ENCODE measurements at places on chromosomes 5 and 9.

DNA sequence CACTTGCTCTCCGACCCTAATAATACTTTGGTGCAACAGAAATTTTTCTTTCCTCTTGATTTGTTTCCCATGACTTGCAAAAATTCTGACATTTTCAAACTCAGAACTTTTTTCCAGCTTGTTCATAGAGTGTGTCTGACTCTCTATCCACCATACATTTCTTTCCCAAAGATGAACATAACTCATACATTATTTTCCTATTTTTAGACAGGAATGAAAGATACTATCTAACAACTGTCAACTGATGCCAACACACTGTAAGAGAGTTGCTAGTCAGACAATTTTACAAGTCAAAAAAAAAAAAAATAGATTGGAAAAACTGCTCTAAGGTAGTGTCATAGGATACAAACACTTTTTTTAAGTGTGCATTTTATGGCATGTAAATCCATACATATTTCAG lies 1001.0 kb upstream of the WWC1 start:
- no peak for DNase-seq

DNA sequence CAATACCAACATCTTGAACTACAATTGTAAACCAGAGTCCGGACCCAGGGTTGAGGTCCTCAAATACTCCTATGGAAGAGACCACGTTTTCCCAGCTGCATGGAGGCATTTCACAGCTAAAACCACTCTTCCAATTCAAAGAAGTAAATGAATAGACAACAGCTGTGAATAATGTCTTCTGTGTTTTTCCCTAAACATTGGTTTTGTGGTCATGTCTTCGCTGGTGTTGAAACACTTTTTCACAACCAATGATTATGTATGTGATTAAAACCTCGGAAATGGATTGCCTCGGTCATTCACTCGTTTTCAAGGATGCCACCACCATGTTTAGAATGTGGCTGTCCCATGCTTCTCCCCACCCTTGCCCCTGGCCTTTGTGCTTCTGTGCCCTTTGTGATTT lies 9.4 kb upstream of the TENT4A start:
- DNase-seq, result no peak

- no peak for DNase-seq
These were observed 114.5 kb upstream of the SLC1A3 start for GRCh38 chr5:36491856-36492255.

GRCh38 chr9:4415281-4415680 lies 75.0 kb upstream of the SLC1A1 start:
- no peak for DNase-seq

GRCh38 chr5:428219-428618 lies 14.8 kb upstream of the EXOC3 start:
- no peak for DNase-seq

- DNase-seq, result no peak
These were observed 88.0 kb downstream of the INIP start for GRCh38 chr9:112629671-112630485.

- DNase-seq, result no peak
These were observed 35.2 kb downstream of the DBH start for GRCh38 chr9:133671371-133671770.

DNA sequence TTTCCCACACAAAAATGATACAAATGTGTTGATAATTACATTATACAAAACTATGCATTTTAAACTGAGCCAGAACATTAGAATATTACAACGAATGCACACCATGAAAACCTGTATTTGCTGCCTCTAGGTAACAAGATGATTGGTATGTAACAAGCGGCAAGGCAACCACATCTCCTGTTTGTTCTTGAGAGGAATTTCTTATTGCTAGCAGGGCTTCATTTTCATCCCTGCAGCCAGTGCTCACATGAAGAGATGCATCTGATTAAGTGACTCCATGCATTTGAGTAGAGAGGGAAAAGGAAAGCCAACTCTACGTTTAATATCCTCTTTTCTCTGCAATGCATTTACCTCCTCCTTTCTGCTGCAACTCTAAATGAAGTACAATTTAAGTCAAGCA lies 36.6 kb downstream of the FRMD3 start:
- DNase-seq, result no peak

- no peak for DNase-seq
These were observed 39.2 kb upstream of the RAB3C start for GRCh38 chr5:58543723-58544122.

DNA sequence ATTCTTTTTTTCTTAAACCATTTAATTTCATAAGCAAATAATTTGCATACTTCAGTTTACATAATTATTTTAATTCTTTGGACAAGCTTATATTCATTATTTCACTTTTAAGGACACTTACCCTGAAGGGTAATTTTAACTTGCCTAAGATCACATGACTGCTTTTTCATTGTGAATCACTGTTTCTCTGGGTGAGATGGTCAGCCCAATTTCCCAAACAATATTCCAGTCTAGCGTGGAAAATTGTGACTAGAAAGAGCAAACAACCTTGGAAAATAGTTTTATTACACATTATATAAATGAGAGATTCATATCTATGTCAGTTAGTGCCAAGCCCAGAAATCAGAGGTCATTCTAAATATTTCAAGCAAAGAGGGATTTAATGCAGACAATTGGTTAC lies 21.4 kb upstream of the JAKMIP2 start:
- no peak for DNase-seq

DNA sequence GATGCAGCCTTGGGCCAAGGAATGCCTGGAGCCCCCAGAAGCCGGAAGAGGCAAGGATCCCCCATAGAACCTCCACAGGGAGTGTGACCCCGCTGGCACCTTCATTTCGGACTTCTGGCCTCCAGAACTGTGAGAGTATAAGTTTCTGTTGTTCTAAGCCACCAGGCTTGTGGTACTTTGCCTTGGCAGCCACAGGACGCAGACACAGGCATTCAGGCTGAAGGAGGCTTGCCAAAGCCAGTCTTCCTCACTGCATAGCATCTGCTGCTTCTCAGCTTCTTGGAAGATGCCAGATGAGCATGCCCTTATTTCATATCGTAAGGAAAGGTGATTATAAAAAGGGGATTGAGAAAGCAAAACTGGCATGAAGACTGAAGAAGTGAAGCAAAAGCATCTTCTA lies 61.1 kb upstream of the TAS2R1 start:
- DNase-seq, result no peak

- peak; percentile 78 for DNase-seq
These were observed 34.7 kb downstream of the LMNB1 start for GRCh38 chr5:126811515-126812198.

DNA sequence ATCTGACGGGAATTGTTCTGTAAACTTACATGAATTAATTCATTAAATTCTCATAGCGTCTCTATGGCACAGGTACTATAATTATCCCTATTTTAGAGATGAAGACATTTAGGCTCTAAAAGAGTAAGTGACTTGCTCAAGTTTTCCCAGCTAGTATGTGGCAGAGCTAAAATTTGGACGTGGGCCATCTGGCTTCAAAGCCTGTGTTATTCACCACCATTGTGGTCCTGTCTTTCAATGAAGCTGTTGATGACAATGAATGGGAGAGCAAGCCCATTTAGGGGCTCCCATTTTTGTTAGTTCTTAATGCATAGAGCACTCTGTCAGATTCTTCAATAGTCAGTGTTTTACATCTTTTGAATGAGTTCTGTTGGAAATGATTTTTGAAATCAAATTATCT lies 236.0 kb upstream of the CD180 start:
- DNase-seq, result no peak

DNA sequence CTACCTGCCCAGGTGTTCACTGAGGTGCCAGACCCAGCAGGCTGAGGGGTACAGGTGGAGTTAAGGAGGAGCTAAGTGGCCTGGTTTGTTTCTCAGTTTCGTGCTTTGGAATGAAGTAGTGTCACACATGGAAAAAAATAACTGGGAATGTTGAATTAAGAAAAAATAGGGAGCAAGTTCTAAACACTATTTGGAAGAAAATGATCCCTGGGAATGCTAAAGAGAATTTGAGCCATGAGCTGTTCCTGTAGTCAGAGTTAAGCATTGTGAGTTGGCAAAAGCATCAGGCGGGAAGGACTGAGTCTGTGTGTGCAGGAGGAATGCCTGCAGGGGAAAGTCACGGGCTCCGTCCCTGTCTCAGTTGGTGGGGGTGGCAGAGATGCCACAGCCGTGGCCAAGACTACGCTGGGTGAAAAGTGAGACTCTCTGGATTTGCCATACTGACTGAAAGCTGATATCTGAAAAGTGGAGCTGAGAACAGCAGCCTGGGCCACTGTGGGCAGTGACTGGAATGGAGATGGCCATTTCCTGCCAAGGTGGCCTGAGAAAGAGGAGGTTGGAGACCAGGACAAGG lies 37.0 kb downstream of the SYK start:
- no peak for DNase-seq

- peak; percentile 67 for DNase-seq
These were observed 455.3 kb upstream of the PTGER4 start for GRCh38 chr5:40224421-40224820.

DNA sequence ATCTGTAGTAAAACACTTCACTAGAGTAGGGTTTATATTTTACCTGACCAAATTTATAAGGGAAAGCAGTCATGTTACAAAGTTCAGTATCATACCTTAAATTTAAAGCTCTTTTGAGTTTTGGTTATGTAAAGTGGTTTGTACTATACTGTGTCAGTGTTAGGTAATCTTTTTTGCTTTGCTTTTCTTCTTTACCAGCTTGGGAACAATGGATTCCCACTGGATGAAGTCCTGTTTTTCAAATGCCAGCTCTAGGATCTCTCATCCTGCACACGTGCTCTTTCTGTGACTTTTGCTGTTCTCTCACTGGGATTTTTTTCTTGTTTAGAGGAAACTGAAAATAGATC lies 15.9 kb downstream of the CYSTM1 start:
- DNase-seq, result no peak

DNA sequence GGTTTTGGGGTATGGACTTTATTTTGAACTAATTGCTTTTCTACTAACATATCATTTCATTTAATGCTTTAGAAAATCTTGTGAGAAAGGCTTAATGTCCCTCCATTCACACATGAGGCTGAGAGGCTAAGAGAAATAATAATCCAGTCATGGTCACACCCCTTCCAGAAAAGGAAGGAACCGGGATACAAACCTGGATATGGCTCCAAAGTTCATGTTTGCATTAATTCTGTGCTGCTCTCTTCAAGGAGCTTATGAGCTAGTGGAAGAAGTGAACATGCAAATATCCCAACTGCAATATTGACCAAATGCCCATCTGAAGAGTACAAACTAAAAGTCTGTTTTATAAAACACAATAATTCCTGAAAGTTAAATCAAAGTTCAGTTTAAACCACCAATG lies 732.1 kb upstream of the RIOK2 start:
- no peak for DNase-seq

DNA sequence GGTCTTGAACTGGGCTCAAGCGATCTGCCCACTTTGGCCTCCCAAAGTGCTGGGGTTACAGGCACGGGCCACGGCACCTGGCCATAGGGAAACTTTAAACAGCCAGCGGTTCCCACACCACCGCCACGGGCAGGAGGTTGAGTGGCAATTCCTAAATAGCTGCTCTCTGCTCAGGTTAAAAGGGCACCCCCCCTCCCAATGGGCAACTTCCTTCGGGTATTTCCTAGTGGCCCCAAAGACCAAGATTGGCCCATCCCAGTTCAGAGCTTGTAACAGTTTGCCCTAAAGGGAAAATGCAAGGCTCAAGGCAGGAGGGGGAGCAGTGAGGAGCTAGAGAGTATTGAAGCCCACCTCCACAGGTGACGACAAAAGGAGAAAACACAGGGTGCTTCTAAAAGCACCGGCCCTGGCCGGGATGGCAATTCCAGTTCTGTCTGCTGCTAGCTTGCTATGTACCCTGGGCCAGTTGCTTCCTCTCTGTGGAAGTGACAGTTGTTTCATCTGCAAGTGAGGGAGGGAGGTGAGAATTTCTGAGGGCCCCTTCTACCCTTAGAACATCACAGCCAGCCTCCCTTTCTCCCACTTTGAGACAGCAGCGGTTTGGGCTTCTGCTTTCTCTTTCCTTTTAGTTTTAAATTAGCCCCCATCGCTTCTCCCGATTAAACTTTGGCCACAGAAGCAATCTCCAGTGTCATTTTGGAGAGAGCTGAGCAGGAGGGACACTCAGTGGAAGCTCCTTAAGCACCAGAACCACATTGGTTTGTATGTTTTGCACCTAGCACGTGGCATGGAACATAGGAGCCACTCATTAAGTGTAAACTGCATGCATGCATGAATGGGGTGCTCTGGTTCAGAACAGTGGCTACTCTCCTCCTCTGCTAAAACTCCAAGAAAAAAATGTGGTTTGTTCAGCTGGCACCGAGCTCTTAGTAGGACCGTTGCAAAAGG lies 17.3 kb upstream of the TNIP1 start:
- DNase-seq, result peak; percentile 85

DNA sequence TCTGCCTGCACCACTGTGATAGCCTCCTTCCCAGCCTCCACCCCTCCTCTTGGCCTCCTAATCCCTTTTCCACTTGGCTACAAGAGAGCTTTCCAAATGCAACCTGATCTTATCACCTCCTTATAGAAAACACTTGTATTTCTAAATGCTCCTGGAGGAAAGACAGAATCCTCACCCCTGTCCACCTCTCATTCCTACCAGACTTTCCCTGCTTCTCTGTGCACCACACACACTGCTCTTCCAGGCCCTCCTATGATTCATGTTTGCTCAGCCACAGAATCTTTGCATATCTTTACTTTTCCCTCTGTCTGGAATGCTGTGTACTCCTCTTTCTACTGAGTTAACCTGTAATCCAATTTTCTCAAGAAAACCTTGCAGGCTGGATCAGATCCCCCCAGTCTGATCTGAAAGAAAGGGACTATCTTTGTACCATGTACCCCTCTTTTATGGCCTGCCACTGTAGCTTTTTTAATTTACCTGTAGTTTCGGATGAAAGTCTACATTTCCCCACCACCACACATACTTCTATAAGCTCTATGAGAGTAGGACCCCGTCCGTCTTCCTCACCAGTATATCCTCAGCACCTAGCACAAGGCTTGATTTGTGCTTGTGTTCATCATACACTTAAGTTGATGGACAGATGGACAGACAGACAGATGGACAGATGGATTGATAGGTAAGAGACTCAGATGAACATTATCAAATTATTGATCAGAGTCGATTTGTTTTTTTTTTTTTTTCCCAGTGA lies 95.3 kb downstream of the GALNT10 start:
- no peak for DNase-seq

GRCh38 chr5:137696481-137696880 lies 39.4 kb downstream of the KLHL3 start:
- peak; percentile 58 for DNase-seq

- no peak for DNase-seq
These were observed 4.3 kb downstream of the CD74 start for GRCh38 chr5:150408231-150408943.

GRCh38 chr5:76204713-76205112 lies 121.5 kb downstream of the SV2C start:
- DNase-seq, result no peak

DNA sequence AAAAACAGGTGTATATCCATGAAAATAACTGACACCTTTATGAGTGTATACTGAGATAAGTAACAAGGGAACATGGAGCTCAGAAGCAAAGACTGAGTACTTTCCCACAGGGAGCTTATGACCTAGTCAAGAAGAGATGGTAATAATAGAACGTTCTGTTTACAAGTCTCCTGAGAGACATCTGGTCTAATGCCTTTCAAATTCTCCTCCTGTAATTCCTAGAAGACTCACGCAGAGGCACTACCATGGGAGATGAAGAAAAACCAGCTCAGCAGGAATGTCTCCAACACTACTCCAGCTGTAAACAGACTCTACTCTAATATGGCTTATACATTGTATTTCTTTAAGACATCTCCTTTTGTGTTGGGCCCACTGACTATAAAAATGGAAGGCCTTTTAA lies 503.6 kb upstream of the TUSC1 start:
- DNase-seq, result no peak

GRCh38 chr5:141511771-141512325 lies 23.0 kb downstream of the PCDHGC5 start:
- DNase-seq, result no peak
